Articular chondrocyte of knee joint (primary cell): ENCODE measurements at places on chromosomes 2 and 18. TPM values are rescaled to one million over a fixed set of nuclear protein-coding genes. Genes with fewer than 3 reads are reported as not detected.

Gene OSBPL6
- 3.7 and 5.4 TPM in 2 replicates for total RNA-seq

Gene MROH2A
- total RNA-seq: not detected in 2 replicates

Gene TYMS
- 11.8 and 15.2 TPM in 2 replicates for total RNA-seq

Gene GALNT3
- total RNA-seq: 1.2 and 3.0 TPM in 2 replicates

Gene KRTCAP3
- not detected in 2 replicates for total RNA-seq

Gene RTP5
- not detected in 2 replicates for total RNA-seq

Gene ARHGEF4
- 12.9 and 16.3 TPM in 2 replicates for total RNA-seq

Gene LCT
- 0.22 and 0.26 TPM in 2 replicates for total RNA-seq

Gene CBLN2
- total RNA-seq: not detected in 2 replicates

Gene RESP18
- not detected in 2 replicates for total RNA-seq

Gene C2orf92
- total RNA-seq: 2.2 and 4.0 TPM in 2 replicates

Gene MBP
- total RNA-seq: 4.3 and 17.1 TPM in 2 replicates

Gene MAPK4
- total RNA-seq: not detected in 2 replicates

Gene NDUFS1
- total RNA-seq: 99.8 and 113 TPM in 2 replicates

Gene FABP1
- not detected in 2 replicates for total RNA-seq

Gene RAPH1
- total RNA-seq: 87.5 and 95.1 TPM in 2 replicates

Gene DTNB
- 9.5 and 10.7 TPM in 2 replicates for total RNA-seq

Gene LRP2
- not detected in 2 replicates for total RNA-seq
